ENCODE measurements at places on chromosomes 16 and 17.

DNA sequence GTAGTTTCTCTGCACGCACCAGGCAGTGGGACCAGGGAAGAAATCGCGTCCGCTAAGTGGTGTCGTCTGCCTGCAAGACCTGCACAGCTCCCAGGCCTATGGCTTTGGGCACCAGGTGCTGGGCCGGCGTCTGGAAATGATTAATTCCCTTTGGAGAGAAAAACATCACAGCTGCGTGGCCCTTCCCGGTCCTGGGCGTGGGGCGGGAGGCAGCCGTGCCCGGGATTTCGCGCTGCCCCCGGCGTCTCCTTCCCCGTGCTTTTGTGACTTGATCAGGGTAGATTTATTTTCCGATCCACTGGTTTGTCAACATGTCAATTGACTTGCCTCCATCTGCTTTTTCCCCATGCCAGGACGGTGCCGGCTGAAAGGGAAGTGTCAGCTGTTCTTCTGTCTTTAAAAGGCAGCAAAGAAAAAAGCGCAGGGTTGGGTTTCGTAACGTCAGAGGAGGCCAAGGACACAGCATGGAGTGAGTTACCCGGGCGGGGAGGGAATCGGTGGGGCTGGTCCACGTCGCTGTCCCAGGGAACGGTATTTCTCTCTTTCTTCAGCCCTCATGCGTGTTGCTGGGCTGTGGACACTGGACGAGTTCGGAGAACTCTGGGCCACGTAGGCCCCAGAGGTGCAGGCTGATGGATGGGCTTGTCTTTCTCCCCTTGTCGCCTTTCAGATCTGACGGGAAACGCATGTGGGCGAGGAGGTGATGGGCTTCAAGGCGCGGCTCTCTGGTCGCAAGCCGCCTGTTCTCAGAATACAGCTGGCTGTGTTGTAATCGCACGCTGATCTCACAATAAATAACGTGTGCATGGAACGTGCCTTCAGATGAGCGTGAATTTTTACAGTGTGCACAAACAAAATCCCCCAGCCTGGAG, 188.1 kb upstream of the ZNF469 start:
- DNase-seq = no peak

- DNase-seq = no peak
Measured at GRCh38 chr17:76812263-76812662, 55.9 kb upstream of the MGAT5B start.

GRCh38 chr17:75564195-75564594, 23.4 kb upstream of the MYO15B start:
- no peak for DNase-seq

DNA sequence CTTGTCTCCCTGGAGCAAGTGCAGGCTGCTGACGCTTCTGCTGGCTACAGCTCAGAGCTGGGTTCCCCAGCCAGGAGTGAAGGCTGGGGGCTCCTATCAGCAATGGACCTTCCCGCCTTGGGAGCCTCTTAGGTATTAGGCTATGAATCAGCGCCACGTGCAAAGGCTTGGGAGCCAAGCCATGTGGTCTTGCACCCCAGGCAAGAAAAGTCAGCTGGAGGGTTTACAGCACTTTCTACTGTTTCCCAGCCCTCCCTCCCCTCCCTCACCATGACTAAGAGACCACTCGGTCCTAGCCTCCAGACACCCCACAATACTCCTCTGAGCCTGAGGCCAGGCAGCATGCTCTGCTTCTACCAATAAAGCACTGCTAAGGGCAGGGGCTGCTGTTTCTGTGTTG, 12.3 kb downstream of the EPX start:
- no peak for DNase-seq

DNA sequence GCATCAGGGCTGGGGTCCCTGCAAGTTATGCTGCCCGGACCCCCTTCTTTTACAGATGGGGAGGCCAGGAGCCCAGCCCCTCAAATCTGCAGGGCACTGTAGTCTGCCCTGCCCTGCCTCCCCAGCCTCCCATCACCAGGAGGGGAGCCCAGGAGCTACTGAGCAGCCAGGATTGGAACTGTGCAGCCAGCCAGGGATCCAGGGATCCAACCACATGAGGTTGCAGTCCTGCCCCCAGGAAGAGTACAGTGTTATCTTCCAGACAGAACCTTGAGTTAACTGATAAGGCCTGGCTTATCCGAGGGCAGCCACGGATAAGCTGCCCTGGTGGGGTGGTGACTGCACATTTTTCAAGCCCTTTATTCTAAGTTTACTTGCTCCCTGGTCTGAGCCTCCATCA, 11.4 kb upstream of the NDRG4 start:
- DNase-seq = no peak

GRCh38 chr16:10548404-10548803, 32.0 kb downstream of the EMP2 start:
- DNase-seq = no peak

GRCh38 chr17:5431949-5432556, 6.9 kb downstream of the C1QBP start:
- DNase-seq = no peak

- no peak for DNase-seq
Measured at GRCh38 chr17:29572691-29573557, 4.4 kb downstream of the TP53I13 start.

Data from HuH-7 (cell line).